Spinal cord (tissue), 10 donors: ENCODE measurements at places on chromosomes 4 and X. TPM values are rescaled to one million over a fixed set of nuclear protein-coding genes. Genes with fewer than 3 reads are reported as not detected.

DNA sequence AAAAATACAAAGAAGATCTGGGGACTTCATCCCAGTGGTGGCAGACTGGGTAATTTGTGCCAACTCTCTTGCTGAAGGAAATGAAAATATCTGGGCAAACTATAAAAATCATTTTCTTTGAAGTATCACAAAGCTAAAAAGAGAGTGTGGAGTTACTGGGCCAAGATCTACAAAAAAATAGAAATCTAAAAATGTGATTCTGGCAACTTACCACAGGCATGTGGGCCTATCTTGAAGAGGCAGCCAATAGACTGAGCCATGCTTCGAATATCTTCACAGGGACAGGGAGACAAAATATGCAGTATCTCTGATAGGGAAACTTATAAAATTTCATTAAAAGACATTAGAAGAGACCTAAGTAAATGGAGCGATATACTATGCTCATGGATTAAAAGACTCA, 168.8 kb downstream of the RCHY1 start:
- no peaks in the 10 kb centered on the region for H3K4me1 ChIP-seq
- no peaks in the 10 kb centered on the region for H3K36me3 ChIP-seq
- no peak for DNase-seq
- H3K4me3 ChIP-seq, result no peak overlapping the region

DNA sequence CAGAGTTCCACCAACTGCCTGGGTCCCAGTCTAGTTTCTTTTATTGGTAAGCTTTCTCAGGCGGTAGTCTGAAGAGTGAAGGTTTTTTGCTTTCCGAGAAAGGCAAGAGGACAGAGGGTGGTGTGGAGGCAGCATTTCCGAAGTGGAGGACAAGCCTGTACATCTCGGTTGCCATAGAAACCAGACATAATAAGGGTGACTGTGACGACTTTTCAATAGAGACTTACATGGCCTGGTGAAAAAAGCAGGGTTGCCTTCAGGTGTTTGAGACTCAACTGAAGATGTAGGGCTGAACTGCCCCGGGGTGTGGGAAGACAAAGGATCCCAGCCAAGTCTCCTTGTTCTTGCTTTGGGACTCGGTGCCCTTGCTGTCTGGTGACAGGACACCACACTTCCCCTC, 53.6 kb upstream of the RAB40AL start:
- DNase-seq, result no peak
- H3K27ac ChIP-seq, result no peak overlapping the region
- no peak overlapping the region for H3K4me3 ChIP-seq
- H3K36me3 ChIP-seq, result no peaks in the 10 kb centered on the region
- H3K4me1 ChIP-seq, result no peaks in the 10 kb centered on the region

DNA sequence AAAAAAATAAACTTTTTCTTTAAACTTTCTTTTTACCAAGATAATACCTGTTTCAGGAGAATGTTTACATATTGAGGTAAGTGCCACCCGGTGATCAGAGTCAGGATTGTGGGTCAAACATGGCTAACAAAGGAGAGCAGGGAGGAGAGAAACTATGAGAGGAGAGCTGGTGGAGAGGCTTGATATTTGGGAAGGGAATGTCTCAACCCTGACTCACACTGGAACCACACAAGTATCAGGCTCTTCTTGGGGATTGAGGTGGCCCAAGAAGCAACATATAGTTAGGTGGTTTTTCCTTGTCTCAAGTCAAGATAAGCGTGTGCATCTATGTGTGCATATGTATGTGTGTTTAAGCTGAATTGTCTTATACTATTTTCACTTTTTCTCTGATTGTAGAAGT, 6.7 kb downstream of the TCEAL1 start:
- no peak overlapping the region for H3K27ac ChIP-seq
- no peak for DNase-seq
- H3K4me3 ChIP-seq, result no peak overlapping the region
- H3K36me3 ChIP-seq, result no peaks in the 10 kb centered on the region
- H3K4me1 ChIP-seq, result no peaks in the 10 kb centered on the region

DNA sequence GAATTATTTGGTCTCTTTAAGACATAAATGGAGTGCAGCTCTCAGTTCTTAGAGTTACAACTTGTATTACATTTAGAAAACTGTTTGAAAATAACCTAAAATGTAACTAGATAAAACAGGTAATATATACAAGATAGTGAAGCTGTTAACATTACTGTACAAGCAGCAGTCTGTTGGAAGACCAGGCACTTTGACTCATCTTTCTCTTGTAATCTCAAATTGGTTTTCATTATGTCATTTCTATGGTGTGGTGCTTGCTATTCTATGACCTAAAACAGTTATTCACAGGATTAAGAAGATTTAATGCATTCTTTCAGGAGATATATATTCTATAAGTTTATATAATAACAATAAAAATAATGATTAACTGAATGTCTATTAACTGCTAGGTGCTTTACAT, 282.5 kb upstream of the PITX2 start:
- no peaks in the 10 kb centered on the region for H3K4me1 ChIP-seq
- no peaks in the 10 kb centered on the region for H3K36me3 ChIP-seq
- no peak overlapping the region for H3K4me3 ChIP-seq
- H3K27ac ChIP-seq, result no peak overlapping the region
- no peak for DNase-seq
- no peaks in the 10 kb centered on the region for H3K27me3 ChIP-seq

UCP1 gene
- total RNA-seq, result 0.61 TPM

TKTL2 gene
- total RNA-seq, result 0.17 TPM

DNA sequence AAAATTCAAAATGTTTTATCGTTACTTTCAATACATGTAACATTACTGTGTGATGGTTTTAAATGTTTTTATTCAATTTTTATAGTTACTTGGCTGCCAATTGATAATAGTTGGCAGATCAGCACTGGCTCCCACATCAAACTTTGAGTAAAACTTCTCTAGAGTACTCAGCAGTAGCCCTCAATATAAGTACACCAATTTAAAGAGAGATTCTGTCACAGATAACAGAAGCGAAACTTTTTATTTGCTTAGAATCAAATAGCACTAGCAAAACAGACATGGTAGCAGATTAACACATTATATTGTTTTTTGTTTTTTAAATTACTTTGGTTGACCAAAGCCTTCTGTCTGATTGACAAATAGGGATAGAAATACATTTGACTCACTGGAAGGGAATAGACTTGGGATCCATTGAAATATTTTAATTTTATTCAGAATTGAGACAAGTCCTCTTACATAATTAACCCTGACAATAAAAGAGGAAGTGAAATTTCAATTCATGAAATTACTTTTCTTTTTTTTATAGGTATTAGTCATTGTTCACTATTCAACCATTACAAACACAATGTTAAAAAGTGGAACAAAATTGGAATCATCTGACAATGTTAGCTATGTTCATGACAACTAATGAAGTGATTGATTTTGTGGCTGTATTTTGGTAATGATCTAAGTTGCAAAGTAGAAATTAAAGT, 554.9 kb downstream of the KLHL4 start:
- H3K27ac ChIP-seq, result no peak overlapping the region
- DNase-seq, result no peak

- no peaks in the 10 kb centered on the region for H3K4me1 ChIP-seq
- no peak overlapping the region for H3K4me3 ChIP-seq
- no peaks in the 10 kb centered on the region for H3K36me3 ChIP-seq
- no peak for DNase-seq
- H3K27me3 ChIP-seq, result no peaks in the 10 kb centered on the region
Observed at GRCh38 chrX:28321286-28321685, 266.0 kb upstream of the IL1RAPL1 start.
